A549 treated with DMSO at 1 μM for 4 hours (cell line): ENCODE measurements at places on chromosomes 12 and 14. TPM values are rescaled to one million over a fixed set of nuclear protein-coding genes. Genes with fewer than 3 reads are reported as not detected.

GALNT9 gene
- total RNA-seq = 4.2 to 9.3 TPM (median 7.2 TPM) in 5 replicates

RND1 gene
- total RNA-seq = 17.0 to 23.9 TPM (median 19.9 TPM) in 5 replicates

POMT2 gene
- 25.3 to 38.3 TPM (median 35.7 TPM) in 5 replicates for total RNA-seq

ASPG gene
- not detected in 5 replicates for total RNA-seq

HVCN1 gene
- total RNA-seq = 0.48 to 0.81 TPM (median 0.62 TPM) in 5 replicates

PPP2R5E gene
- total RNA-seq = 20.8 to 31.8 TPM (median 29.1 TPM) in 5 replicates

RNF212B gene
- not detected in 5 replicates for total RNA-seq

KRT8 gene
- 3,152 to 3,514 TPM (median 3,324 TPM) in 5 replicates for total RNA-seq

ZFHX2 gene
- total RNA-seq = 0.36 to 1.7 TPM (median 1.5 TPM) in 5 replicates

C14orf39 gene
- total RNA-seq = not detected in 5 replicates

TAS2R13 gene
- not detected in 5 replicates for total RNA-seq
